Ecto neural progenitor cell (in vitro differentiated cells): ENCODE measurements at places on chromosomes 4 and X.
A peak's percentile ranks its signal among the peaks of the same experiment; 100 is the strongest.

DNA sequence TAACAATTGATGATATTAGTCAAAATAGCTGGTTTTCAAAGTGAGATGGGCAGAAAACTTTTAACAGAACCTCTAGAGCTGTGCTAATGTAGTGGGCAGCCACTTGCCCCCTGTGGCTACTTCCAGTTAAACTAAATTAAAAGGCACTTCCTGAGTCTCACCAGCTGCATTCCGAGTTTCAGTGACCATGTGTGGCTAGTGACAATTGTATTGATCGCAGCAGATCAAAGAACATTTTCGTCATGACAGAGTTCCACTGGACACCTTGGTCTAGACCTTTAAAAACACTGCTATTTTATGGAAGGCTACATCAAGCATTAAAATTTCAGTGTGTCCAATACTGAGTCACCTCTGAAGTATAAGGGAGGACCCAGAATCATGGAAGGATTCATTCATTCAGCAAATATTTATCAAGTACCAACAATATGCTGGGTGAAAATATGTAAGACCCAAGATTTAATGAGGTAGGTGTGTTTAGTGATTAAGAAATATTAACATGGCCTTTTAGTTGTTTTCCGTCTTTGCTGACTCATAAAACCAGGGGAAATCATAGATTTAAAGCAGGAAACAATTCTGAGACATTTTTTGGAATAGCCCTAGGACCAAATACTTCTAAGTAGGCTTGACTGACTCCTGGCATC is 5.1 kb upstream of the FAT1 start:
- DNase-seq, result no peak

GRCh38 chr4:73007526-73008100 is 61.9 kb downstream of the COX18 start:
- no peak for DNase-seq

- DNase-seq, result no peak
Observed at GRCh38 chr4:154184238-154184637, 307.4 kb downstream of the DCHS2 start.

DNA sequence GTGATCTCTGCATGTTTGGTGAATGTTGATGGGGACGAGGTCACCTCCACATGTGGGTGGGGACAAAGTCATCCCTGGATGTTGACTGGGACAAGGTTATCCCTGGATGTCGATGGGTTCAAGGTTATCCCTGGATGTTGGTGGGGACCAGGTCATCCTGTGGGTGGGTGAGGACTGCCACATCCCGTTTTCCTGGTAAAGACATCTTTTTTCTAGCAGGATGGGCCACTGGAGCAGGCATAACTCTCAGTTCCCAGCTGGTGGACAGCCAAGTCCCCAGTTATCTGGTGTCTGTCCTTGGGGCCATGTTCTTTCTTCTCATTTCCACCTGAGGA is 28.3 kb upstream of the PLCXD1 start:
- no peak for DNase-seq

DNA sequence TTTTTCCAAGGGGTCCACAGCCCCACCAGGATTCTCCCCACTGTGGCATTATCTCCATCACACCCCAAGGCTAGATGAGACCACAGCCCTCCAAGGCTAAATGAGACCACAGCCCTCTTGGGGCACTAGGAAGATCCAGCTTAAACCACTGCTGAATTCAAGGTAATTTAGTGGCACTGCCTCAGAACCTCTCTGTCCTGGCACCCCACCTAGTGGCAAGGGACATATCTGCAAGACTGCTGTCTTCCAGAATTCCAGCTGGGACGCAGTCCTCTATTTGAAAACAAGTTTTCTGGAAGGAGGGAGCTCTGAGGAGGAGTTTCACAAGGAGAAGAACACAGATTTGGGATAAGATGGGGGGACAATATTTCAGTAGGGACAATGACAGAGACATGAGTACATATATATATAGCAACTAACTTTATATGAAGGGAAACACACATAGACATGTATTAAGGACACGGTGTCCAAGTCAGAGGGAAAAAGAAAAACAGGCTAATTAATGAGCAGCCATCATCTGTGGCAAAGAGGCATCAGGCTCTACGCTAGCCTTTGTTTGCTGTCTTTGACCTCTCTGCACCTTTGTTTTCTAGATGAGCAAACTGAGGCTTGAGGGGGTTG is 9.3 kb downstream of the CETN2 start:
- DNase-seq, result no peak

- no peak for DNase-seq
Observed at GRCh38 chr4:153014460-153014859, 78.3 kb downstream of the FHDC1 start.

GRCh38 chr4:1205586-1206298 is 33.4 kb upstream of the SPON2 start:
- no peak for DNase-seq

- no peak for DNase-seq
Observed at GRCh38 chr4:59412739-59413138, 1787.4 kb upstream of the ADGRL3 start.

GRCh38 chrX:23911126-23911835 is 3.5 kb downstream of the CXorf58 start:
- DNase-seq, result no peak

DNA sequence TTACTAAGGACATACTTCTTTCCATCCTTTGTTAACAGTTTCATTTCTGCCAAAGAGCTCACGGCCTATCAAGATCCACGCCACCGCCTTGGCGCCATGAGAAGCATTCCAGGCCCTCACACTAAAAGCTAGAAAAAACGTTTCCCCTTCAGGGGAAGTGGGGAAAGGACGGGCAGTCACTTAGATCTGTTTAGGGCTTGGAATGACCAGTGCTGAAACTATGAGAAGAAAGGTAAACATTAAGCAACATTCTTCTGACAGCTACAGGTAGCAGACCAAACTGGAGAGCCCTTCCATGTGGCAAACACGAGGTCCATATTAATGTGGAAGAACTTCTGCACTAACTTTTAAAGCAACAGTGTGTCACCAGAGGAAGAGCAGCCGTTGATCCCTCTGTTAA is 146.7 kb downstream of the SH3KBP1 start:
- no peak for DNase-seq

DNA sequence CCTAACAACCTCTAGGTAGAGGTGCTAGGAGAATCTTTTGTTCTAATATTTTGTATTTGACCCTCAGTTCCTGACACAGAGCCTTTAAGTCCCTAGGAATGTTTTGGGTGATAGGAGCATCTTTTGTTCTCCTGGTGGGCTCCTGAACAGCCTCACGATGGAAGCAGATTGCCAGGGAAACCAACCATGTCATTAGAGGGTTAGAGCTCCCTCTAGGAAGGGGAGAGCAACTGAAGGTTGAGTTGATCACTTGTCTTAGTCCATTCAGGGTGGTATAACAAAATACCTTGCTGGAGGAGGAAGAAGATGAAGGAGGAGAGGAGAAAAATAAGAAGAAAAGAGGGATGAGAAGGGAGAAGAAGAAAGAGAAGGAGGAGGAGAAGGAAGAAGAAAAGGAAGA is 9.2 kb downstream of the VCX start:
- DNase-seq, result no peak

GRCh38 chr4:166435449-166435848 is 562.4 kb downstream of the TLL1 start:
- no peak for DNase-seq

GRCh38 chr4:88467392-88467791 is 10.5 kb downstream of the HERC5 start:
- DNase-seq, result no peak

DNA sequence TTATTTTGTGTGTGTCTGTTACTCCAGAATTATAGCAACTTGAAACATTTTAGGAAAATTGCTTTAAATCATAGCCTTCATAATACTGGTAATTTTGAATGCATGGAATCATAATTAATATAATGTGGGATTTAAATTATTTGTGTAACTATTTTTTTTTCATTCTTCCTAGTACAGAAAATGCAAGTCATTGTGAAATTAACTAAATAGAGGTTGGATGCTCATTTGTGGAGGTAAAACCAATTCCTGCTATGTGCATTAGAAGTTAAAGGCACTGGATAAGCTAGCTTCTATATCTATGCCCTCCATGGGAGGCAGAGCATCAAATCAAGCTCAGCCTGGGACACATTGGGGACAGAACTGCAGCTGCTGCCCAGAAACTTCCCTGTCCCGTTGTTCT is 1048.5 kb upstream of the PABPC4L start:
- DNase-seq, result no peak

DNA sequence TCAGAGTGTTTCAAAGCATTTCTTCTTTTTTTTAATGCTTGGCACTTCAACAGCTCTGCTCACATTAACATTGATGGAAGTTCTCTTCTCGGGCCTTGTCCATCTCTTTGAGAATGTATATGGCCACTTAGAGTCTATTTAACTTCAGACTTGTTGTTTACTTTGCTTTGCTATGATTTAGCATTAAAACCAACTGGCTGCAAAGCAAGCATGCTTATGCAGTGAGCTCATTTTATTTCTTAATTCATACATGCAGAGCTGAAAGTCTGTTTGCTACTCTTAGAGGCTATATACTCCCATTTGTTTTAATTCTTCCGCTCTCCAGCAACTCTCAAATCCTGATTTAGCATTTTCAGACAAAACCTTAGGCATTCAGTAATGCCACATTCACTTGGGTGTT is 107.6 kb upstream of the PACRGL start:
- DNase-seq, result no peak

- no peak for DNase-seq
Observed at GRCh38 chrX:108362026-108362425, 76.2 kb downstream of the COL4A6 start.

- no peak for DNase-seq
Observed at GRCh38 chrX:96464880-96465558, 219.6 kb upstream of the DIAPH2 start.

DNA sequence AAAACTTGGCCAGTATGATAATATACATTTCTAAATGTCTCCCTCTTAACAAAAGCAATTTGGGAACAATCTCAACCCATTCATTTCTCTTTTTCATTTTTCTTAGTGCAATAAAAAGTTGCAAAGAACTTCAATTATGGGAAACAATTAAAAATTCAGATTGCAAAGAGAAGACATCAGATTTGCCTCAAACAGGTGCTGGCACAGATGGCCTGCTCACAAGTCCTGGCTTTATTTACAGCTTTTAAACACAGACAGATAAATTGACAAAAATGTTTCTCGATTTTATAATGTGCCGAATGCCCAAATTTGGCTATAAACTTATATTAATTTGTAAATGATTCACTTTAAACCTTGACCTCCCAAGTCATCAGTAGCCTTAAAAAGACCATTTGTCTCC is 28.7 kb downstream of the SLC4A4 start:
- no peak for DNase-seq

DNA sequence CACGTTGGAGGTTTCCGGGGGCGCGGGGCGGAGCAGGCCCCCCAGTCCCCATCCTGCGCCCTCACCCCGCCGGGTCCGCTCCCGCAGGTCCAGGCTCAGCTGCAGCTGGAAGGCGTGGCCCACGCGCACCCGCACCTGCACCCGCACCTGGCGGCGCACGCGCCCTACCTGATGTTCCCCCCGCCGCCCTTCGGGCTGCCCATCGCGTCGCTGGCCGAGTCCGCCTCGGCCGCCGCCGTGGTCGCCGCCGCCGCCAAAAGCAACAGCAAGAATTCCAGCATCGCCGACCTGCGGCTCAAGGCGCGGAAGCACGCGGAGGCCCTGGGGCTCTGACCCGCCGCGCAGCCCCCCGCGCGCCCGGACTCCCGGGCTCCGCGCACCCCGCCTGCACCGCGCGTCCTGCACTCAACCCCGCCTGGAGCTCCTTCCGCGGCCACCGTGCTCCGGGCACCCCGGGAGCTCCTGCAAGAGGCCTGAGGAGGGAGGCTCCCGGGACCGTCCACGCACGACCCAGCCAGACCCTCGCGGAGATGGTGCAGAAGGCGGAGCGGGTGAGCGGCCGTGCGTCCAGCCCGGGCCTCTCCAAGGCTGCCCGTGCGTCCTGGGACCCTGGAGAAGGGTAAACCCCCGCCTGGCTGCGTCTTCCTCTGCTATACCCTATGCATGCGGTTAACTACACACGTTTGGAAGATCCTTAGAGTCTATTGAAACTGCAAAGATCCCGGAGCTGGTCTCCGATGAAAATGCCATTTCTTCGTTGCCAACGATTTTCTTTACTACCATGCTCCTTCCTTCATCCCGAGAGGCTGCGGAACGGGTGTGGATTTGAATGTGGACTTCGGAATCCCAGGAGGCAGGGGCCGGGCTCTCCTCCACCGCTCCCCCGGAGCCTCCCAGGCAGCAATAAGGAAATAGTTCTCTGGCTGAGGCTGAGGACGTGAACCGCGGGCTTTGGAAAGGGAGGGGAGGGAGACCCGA is 14.0 kb downstream of the SHOX start:
- DNase-seq, result peak; percentile 59
